Pancreas (tissue), 10 donors: ENCODE measurements at places on chromosomes 11 and 22. TPM values are rescaled to one million over a fixed set of nuclear protein-coding genes. Genes with fewer than 3 reads are reported as not detected.

Gene MTA2
- total RNA-seq: 14.7 TPM

Gene HYOU1
- 162 TPM for total RNA-seq

Gene HMOX1
- 1.8 TPM for total RNA-seq

Gene ST14
- 69.7 TPM for total RNA-seq

Gene CARNS1
- total RNA-seq: 1.1 TPM

Gene LRRC10B
- total RNA-seq: 0.87 TPM

DNA sequence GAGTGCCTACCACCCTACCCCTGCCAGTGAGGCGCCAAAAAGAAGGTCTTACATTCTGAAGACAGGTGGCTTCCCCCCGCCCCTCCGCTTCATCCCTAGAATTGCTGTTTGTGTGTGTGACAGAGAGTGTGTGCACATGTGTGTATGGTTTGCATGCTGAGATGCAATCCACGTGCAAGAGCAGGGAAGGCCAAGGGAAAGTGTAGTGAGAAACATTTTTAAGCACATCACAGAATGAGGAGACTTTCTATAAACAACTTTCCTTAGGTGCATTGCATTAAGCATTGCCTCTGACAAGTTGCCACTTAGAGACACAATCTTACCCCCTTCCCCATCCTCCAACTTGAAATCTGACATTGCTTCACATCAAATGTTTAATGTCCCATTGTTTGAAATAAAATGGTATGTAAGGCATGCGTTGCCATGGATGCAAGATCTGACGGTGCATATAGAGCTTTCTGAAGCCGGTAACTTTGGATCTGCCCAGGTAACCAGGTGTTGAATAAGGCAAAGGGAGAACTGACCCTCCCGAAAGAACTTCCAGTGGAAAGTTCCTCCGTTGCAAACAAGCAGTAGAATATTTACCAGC is 21.4 kb downstream of the FJX1 start:
- no peak overlapping the region for H3K27ac ChIP-seq
- H3K4me1 ChIP-seq: no peaks in the 10 kb centered on the region
- H3K4me3 ChIP-seq: no peak overlapping the region
- no peaks in the 10 kb centered on the region for H3K36me3 ChIP-seq

DNA sequence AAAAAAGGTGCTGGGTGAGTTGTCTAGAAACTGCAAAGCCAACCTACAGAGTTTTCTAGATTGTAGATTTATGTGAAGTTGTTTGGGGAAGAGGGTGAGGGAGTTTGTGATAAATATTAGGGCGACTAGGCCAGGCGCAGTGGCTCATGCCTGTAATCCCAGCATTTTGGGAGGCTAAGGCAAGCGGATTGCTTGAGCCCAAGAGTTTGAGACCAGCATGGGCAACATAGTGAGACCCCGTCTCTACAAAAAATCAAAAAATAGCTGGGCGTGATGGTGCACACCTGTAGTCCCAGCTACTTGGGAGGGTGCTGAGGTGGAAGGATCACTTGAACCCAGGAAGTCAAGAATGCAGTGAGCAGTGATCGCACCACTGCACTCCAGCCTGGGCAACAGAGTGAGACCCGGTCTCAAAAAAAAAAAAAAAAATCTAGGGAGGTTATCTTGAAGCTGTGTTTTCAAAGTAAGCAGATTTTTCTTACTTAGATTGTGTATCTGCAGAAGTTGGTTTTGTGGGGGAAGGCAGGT is 844 bp downstream of the APOL6 start:
- no peak for DNase-seq
- H3K36me3 ChIP-seq: no peaks in the 10 kb centered on the region
- no peaks in the 10 kb centered on the region for H3K27me3 ChIP-seq
- peak overlapping the region; percentile 71 for H3K4me3 ChIP-seq

DNA sequence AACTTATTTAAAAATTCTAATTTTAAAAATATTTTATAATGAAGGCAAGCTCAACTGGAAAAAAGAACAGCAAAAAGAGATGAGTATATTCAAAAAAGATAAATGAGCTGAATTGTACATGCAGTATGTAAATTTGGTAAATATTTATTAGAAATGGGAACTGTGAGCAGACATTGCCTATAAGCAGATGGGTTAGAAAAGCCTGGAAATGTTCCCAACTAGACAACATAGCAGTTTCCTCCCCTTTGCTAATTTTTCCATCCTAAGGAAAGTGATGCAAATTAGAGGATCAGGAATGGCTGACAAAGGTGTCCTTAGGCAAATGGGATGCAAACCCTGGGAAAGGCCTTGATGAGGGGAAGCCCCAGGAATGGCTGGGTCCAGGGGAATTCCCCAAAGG is 37.2 kb downstream of the TP53I11 start:
- DNase-seq: no peak
- no peaks in the 10 kb centered on the region for H3K27me3 ChIP-seq
- H3K4me1 ChIP-seq: no peaks in the 10 kb centered on the region
- H3K36me3 ChIP-seq: no peaks in the 10 kb centered on the region
- no peak overlapping the region for H3K4me3 ChIP-seq
- H3K27ac ChIP-seq: no peak overlapping the region

- no peak overlapping the region for H3K4me3 ChIP-seq
- H3K27me3 ChIP-seq: no peaks in the 10 kb centered on the region
- H3K27ac ChIP-seq: no peak overlapping the region
- H3K4me1 ChIP-seq: no peaks in the 10 kb centered on the region
- no peaks in the 10 kb centered on the region for H3K36me3 ChIP-seq
- peak; percentile 28 for DNase-seq
Measured at GRCh38 chr11:126359431-126360048, 4.1 kb downstream of the ST3GAL4 start.

- H3K36me3 ChIP-seq: no peaks in the 10 kb centered on the region
- DNase-seq: no peak
- no peak overlapping the region for H3K27ac ChIP-seq
- no peaks in the 10 kb centered on the region for H3K27me3 ChIP-seq
Measured at GRCh38 chr11:72606748-72607468, 67.3 kb downstream of the PDE2A start.

GRCh38 chr11:99773646-99774045 is 752.9 kb downstream of the CNTN5 start:
- H3K4me1 ChIP-seq: no peaks in the 10 kb centered on the region
- DNase-seq: no peak
- no peak overlapping the region for H3K4me3 ChIP-seq
- H3K36me3 ChIP-seq: no peaks in the 10 kb centered on the region
- no peak overlapping the region for H3K27ac ChIP-seq
- no peaks in the 10 kb centered on the region for H3K27me3 ChIP-seq

DNA sequence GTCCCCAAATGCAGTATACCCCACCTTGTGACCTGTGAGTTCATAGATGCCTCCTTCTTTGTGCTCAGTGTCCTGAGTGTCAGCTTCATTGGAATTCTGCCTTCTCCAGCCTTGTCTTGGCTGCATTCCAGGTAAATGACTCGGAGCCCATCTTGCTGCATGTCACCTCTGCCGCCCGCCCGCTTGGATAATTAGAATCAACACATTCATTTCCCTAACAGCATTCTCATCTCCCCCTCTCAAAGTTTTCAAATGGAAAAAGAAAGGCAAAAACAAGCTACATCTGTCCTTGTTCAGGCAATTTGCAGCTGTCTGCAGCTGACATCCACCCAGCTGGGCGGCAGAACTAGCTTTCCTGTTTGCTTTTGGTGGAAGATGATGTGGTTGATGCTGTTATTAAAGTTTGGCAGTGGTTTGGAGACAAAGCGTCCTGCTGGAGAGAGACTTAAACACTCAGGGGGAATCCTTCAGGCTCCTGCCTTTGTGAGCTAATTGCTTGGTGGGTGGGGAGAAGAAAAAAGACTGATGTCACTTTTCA is 198.8 kb upstream of the SEZ6L start:
- no peak overlapping the region for H3K4me3 ChIP-seq
- no peaks in the 10 kb centered on the region for H3K4me1 ChIP-seq
- H3K36me3 ChIP-seq: no peaks in the 10 kb centered on the region
- peaks cover 4% of the 10 kb centered on the region for H3K27me3 ChIP-seq
- DNase-seq: no peak

GRCh38 chr11:64802370-64803157 is 450 bp downstream of the MAP4K2 start:
- peak overlapping the region; percentile 64 for H3K4me3 ChIP-seq
- H3K4me1 ChIP-seq: peaks cover 6% of the 10 kb centered on the region
- no peaks in the 10 kb centered on the region for H3K27me3 ChIP-seq

DNA sequence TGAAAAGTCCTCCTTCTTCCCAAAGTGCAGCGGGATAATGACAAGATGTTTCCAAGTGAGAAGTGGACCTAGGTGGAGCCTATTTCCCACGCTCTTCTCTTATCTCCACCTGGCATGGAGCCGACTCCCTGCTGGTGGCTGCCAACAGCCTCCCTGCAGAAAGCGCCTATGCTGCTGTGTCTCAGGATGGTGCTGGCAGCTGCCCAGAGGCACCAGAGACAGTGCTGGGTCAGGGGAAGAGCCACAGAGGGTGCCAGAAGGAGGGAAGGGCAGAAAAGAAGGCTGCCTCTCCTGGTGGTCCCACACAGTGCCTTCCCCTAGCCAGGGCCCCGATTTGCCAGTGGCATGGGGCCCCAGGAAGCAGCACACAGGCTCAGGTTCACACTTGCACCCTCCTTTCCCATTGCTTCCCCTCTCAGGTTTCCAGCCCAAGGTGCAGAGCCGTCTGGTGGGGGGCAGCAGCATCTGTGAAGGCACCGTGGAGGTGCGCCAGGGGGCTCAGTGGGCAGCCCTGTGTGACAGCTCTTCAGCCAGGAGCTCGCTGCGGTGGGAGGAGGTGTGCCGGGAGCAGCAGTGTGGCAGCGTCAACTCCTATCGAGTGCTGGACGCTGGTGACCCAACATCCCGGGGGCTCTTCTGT is 19.0 kb downstream of the CD5 start:
- H3K27me3 ChIP-seq: no peaks in the 10 kb centered on the region
- DNase-seq: peak; percentile 59
- H3K4me3 ChIP-seq: no peak overlapping the region
- H3K4me1 ChIP-seq: peaks cover 8% of the 10 kb centered on the region

GRCh38 chr11:1832920-1833295 is 1.9 kb upstream of the SYT8 start:
- H3K4me1 ChIP-seq: peaks cover 37% of the 10 kb centered on the region
- peak; percentile 34 for DNase-seq
- H3K27me3 ChIP-seq: no peaks in the 10 kb centered on the region
- H3K4me3 ChIP-seq: no peak overlapping the region
- peak overlapping the region; percentile 85 for H3K27ac ChIP-seq

- no peaks in the 10 kb centered on the region for H3K27me3 ChIP-seq
- H3K27ac ChIP-seq: no peak overlapping the region
- H3K4me1 ChIP-seq: no peaks in the 10 kb centered on the region
- H3K4me3 ChIP-seq: no peak overlapping the region
- no peak for DNase-seq
Measured at GRCh38 chr11:108790501-108791299, 125.8 kb downstream of the DDX10 start.

DNA sequence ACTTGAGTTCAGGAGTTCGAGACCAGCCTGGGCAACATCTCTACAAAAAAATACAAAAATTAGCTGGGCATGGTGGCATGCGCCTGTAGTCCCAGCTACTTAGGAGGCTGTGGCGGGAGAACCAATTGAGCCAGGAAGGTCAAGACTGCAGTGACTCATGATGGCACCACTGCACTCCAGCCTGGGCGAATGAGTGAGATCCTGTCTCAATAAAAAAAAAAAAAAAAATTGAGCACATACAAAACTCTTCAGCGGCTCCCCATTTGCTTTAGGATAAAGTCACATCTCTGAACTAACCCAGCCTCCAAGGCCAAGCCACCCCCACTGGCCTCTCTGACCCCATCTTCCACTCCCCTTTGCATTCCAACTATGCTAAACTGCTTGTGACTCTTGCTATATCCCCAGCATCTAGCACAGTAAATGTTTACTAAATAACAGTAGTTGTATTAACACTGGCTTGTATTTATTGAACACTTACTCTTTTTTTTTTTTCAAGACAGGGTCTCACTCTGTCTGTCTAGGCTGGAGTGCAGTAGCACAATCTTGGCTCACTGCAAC is 28.9 kb downstream of the CREB3L1 start:
- no peak overlapping the region for H3K4me3 ChIP-seq
- H3K36me3 ChIP-seq: no peaks in the 10 kb centered on the region
- no peaks in the 10 kb centered on the region for H3K4me1 ChIP-seq
- no peaks in the 10 kb centered on the region for H3K27me3 ChIP-seq
- no peak overlapping the region for H3K27ac ChIP-seq

DNA sequence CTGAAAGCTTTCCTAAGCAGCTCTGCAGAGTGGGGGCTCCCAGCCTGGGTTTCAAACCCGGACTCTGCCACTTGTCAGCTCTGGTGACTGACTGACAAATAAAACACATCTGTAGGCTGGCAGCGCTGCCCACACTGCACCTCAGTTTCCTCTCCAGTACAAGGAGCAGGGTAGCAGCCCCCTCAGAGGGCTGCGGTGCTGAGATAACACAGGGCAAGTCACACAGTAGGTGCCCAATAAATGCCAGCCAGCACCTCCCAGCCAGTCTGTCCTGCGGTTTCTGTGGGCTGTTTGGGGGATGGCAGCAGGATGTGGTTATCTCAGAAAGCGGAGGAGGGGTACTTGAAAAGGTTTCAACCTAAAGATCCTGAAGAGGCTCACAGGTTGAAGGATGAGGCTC is 1.5 kb downstream of the SYT12 start:
- no peaks in the 10 kb centered on the region for H3K36me3 ChIP-seq
- no peaks in the 10 kb centered on the region for H3K27me3 ChIP-seq
- DNase-seq: no peak
- no peak overlapping the region for H3K4me3 ChIP-seq
- H3K4me1 ChIP-seq: peaks cover 3% of the 10 kb centered on the region

GRCh38 chr11:59429924-59430516 is 3.8 kb upstream of the OR5A2 start:
- peak; percentile 8 for DNase-seq
- H3K27ac ChIP-seq: no peak overlapping the region
- H3K27me3 ChIP-seq: no peaks in the 10 kb centered on the region
- H3K4me3 ChIP-seq: no peak overlapping the region
- no peaks in the 10 kb centered on the region for H3K4me1 ChIP-seq
- no peaks in the 10 kb centered on the region for H3K36me3 ChIP-seq

DNA sequence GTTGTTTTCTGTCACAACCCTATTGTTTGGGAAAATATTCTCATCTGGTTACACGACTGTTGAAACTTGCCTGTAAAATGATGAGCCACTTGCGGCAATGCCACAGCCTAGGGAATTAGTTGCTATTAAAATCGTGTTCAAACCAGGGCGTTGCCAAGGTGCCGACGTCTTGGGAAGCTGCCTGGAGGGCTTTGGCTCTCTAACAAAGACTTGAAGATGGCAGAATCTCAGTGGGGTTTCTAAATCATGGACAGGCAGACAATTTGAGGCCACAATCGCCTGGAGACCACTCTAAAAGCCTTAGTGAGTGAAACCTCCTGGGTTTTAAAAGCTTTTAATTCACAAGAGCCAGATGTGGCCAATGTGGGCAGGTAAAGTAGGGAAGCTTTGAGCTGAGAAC is 117.2 kb upstream of the BMAL1 start:
- no peaks in the 10 kb centered on the region for H3K27me3 ChIP-seq
- DNase-seq: no peak
- no peak overlapping the region for H3K27ac ChIP-seq
- H3K36me3 ChIP-seq: no peaks in the 10 kb centered on the region
- H3K4me1 ChIP-seq: no peaks in the 10 kb centered on the region

- H3K27ac ChIP-seq: peak overlapping the region; percentile 19
- H3K4me3 ChIP-seq: no peak overlapping the region
- no peaks in the 10 kb centered on the region for H3K4me1 ChIP-seq
- DNase-seq: no peak
- H3K27me3 ChIP-seq: no peaks in the 10 kb centered on the region
- no peaks in the 10 kb centered on the region for H3K36me3 ChIP-seq
Measured at GRCh38 chr11:16336204-16336603, 20.1 kb downstream of the SOX6 start.
